ELR (cell line): ENCODE measurements at places on chromosomes 2 and 18.

GRCh38 chr2:151520976-151521375 is 111.3 kb downstream of the RIF1 start:
- no peak for DNase-seq

GRCh38 chr2:187383043-187383800 is 64.8 kb downstream of the CALCRL start:
- DNase-seq, result no peak

DNA sequence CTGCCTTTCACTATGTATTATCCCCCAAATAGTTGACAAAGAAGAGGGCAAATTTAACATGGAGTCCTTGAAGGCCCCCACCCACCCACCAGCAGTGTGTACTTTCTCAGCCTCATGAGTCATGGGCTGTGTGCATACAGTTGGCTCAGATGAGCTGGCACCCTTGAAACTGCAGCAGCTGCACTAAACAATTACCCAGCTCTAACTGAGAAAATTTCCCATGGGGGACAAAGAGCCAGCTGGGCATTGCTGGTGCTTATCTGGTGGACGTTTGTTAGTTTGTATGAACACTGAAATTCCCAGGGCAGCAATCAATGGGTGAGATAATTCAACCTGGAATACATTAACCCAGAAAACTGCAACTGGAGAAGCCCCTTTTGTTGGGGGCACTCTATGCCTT is 131.7 kb downstream of the GCA start:
- DNase-seq, result peak; percentile 51

DNA sequence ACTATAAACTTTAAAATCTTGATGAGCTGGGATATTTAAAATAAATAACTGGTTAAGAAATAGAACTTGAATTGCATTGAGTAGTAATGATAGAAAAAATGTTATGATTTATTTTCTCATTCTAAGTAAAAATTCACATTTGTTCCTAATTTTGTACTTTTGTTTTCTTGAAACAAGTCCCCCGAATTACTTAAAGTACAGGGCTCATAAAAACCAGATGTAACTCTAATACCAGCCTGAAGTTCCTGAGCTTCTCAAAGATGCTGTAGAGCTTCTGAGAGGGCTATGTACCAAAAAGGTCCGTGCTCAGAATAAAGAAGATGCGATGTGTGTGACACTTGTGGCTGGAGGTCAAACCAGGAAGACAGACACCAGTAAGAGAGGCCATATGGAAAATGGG is 116.1 kb upstream of the TACR1 start:
- DNase-seq, result no peak

DNA sequence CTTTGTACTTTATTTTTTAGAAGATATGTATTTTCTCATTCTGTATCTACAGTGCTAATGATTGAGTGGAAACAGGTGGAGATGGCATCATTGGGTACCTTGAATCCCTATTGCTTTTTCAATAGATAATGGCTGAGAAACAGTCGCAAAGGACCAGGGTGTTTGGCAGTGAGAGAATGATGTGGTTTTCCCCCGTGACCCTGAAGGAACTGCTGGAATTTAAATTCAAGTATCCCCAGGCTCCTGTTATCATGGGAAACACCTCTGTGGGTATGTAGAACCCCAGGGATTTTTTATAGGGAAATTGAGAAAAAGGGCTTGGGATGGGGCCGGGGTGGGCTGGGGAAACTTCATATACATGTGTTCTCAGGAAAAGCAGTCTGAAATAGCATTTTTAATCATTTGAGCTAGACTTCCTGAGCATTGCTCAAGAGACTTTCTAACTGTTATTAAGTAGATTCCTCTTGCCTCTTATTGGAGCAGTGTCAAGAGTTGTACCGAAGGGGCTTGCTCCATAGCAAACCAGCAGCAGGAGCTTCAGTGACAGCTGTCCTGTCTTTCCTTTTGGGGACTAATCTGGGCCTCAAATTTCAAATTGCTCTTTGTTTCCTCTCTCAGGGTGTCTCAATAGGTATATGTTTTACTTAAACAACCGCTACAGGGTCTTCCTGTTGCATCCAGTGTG is 18.9 kb downstream of the AOX1 start:
- DNase-seq, result peak; percentile 45

DNA sequence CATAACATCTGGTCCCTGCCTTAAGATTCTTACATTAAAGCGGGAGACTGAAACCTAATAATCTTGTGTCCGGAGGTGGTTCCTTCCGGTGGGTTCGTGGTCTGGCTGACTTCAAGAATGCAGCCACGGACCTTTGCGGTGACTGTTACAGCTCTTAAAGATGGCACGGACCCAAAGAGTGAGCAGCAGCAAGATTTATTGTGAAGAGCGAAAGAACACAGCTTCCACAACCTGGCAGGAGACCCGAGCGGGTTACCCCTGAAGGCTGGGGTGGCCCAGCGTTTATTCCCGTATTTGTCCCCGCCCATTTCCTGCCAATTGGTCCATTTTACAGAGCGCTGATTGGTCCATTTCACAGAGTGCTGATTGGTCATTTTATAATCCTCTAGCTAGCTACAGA is 122.3 kb upstream of the SIX2 start:
- DNase-seq, result peak; percentile 21

DNA sequence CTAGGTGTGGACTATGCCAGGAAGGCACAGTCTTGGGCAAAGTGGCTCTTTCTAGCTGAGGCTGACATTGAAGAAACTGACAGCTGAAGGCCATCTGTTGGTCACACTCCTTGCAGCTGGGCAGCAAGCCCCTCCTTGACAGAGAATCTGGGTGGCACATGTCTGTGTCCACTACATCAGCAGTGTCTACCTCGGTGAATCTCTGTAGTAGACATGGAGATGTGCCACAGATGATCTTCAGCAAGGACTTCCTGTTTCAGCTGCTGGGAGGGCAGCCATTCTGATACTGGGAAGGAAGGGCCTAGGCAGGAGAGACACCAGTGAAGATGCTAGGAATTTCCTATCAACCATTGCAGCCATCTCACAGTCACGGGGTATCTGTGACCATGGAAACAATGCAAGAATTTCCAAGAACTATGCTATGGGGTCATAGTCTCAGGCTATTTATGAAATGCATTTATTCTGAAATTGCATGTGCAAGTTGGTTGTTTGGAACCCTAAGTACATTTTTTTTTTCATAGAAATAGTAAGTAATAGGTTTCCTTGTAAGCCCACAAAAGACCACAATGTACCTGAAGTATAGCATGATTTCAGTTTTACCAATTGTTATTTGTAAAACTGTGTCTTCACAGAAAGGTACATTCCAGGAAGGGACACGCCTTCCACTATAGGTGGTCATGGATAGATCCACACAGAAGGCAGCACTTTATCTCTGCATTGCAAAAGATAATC is 63.8 kb upstream of the DARS1 start:
- DNase-seq, result no peak
